ENCODE measurements at places on chromosomes 13 and 19. TPM values are rescaled to one million over a fixed set of nuclear protein-coding genes. Genes with fewer than 3 reads are reported as not detected.

The ISYNA1 gene
- 56.5 TPM for total RNA-seq

The LSR gene
- 0.22 TPM for total RNA-seq

The RNASEH2A gene
- 45.4 TPM for total RNA-seq

The GSX1 gene
- not detected for total RNA-seq

The SIGLEC5 gene
- not detected for total RNA-seq

The MIA gene
- not detected for total RNA-seq

The ANKRD24 gene
- total RNA-seq, result 0.14 TPM

The CCDC8 gene
- total RNA-seq, result 14.9 TPM

The ACP7 gene
- not detected for total RNA-seq

The COL4A2 gene
- 781 TPM for total RNA-seq

The LYL1 gene
- 6.9 TPM for total RNA-seq

The NCR1 gene
- total RNA-seq, result not detected

The TNFRSF19 gene
- total RNA-seq, result 93.2 TPM

The CGB5 gene
- not detected for total RNA-seq

The SMIM24 gene
- not detected for total RNA-seq

The CEACAM19 gene
- total RNA-seq, result 1.3 TPM

The AZU1 gene
- not detected for total RNA-seq

The OR7E24 gene
- not detected for total RNA-seq

The ZNF575 gene
- total RNA-seq, result 0.14 TPM

The SIGLEC12 gene
- not detected for total RNA-seq

The ZNF57 gene
- total RNA-seq, result 3.7 TPM

The CFAP97D2 gene
- not detected for total RNA-seq

The PINLYP gene
- 2.4 TPM for total RNA-seq

The ZNF324B gene
- total RNA-seq, result 8.5 TPM

The TMEM86B gene
- total RNA-seq, result 1.9 TPM

The GPR12 gene
- total RNA-seq, result not detected

The EFNB2 gene
- 2.2 TPM for total RNA-seq

The NPHS1 gene
- not detected for total RNA-seq

The LIM2 gene
- not detected for total RNA-seq

The ZNF160 gene
- total RNA-seq, result 32.9 TPM

The LILRB2 gene
- total RNA-seq, result not detected

Measured in placental pericyte (primary cell).